ENCODE measurements at places on chromosomes 7 and 10. TPM values are rescaled to one million over a fixed set of nuclear protein-coding genes. Genes with fewer than 3 reads are reported as not detected.

- peaks cover 26% of the 10 kb centered on the region for H3K27me3 ChIP-seq
- H3K36me3 ChIP-seq = no peaks in the 10 kb centered on the region
- no peak overlapping the region for H3K27ac ChIP-seq
- peaks cover 11% of the 10 kb centered on the region for H3K4me1 ChIP-seq
- DNase-seq = no peak
- H3K4me3 ChIP-seq = no peak overlapping the region
These were observed 1.1 kb upstream of the ICA1 start for GRCh38 chr7:8263048-8263447.

GRCh38 chr10:71597821-71598498 lies 121.6 kb downstream of the C10orf105 start:
- DNase-seq = peak; percentile 71
- H3K27ac ChIP-seq = no peak overlapping the region
- no peak overlapping the region for H3K4me3 ChIP-seq
- no peaks in the 10 kb centered on the region for H3K36me3 ChIP-seq

GRCh38 chr7:25770670-25771069 lies 381.3 kb upstream of the NFE2L3 start:
- H3K4me3 ChIP-seq = no peak overlapping the region
- DNase-seq = no peak
- H3K27ac ChIP-seq = no peak overlapping the region
- H3K4me1 ChIP-seq = no peaks in the 10 kb centered on the region
- no peaks in the 10 kb centered on the region for H3K27me3 ChIP-seq

GRCh38 chr10:104117839-104118323 lies 4.1 kb upstream of the SFR1 start:
- no peaks in the 10 kb centered on the region for H3K36me3 ChIP-seq
- no peaks in the 10 kb centered on the region for H3K27me3 ChIP-seq
- no peak for DNase-seq
- no peak overlapping the region for H3K4me3 ChIP-seq

DNA sequence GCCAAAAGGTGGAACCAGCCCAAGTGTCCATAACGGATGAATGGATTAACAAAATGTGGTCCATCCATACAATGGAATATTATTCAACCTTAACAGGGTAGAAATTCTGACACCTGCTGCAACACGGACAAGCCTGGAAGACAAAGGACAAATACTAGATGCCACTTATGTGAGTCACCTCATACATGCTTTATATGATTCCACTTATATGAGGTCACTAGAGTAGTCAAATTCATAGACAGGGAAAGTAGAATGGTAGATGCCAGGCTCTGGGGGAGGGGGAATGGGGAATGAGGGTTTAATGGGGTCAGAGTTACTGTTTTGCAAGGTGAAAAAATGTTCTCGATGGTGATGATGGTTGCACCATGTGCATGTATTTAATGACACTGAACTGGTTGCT lies 34.0 kb upstream of the CYTH3 start:
- no peak for DNase-seq
- H3K4me1 ChIP-seq = no peaks in the 10 kb centered on the region
- no peaks in the 10 kb centered on the region for H3K36me3 ChIP-seq
- H3K4me3 ChIP-seq = no peak overlapping the region
- no peak overlapping the region for H3K27ac ChIP-seq

GRCh38 chr10:71223347-71224058 lies 11.1 kb downstream of the UNC5B start:
- H3K4me1 ChIP-seq = no peaks in the 10 kb centered on the region
- H3K27ac ChIP-seq = no peak overlapping the region
- no peak for DNase-seq
- no peak overlapping the region for H3K4me3 ChIP-seq
- H3K36me3 ChIP-seq = no peaks in the 10 kb centered on the region
- no peaks in the 10 kb centered on the region for H3K27me3 ChIP-seq

GRCh38 chr10:132151286-132151950 lies 35.3 kb upstream of the DPYSL4 start:
- H3K27me3 ChIP-seq = no peaks in the 10 kb centered on the region
- H3K4me1 ChIP-seq = no peaks in the 10 kb centered on the region
- H3K36me3 ChIP-seq = no peaks in the 10 kb centered on the region
- H3K4me3 ChIP-seq = no peak overlapping the region
- DNase-seq = no peak

- H3K27me3 ChIP-seq = no peaks in the 10 kb centered on the region
- H3K4me1 ChIP-seq = peaks cover 8% of the 10 kb centered on the region
- no peak overlapping the region for H3K4me3 ChIP-seq
- no peak for DNase-seq
These were observed 32.4 kb downstream of the WBP1L start for GRCh38 chr10:102775935-102776669.

DNA sequence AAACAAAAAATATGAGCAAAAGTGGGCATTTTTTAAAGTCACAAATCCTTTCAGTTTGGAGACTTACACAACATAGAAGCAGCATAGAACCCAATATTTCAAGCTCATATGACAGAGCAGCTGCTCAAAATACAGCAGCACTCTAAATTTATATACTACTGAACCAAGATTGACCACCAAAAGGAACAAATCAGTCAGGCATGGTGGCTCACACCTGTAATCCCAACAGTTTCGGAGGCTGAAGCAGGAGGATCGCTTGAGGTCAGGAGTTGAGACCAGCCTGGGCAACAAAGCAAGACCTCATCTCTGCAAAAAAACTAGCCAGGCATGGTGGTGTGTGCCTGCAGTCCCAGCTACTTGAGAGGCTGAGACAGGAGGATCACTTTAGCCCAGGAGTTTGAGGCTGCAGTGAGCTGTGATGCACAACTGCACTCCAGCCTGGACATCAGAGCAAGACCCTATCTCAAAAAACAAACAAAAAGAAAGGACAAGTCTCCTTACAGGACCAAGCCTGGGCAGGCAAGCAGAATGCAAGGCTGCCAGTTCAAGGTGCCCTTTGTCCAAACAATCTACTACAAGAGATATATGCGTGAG lies 40.0 kb downstream of the PARD3 start:
- no peaks in the 10 kb centered on the region for H3K36me3 ChIP-seq
- no peak overlapping the region for H3K27ac ChIP-seq
- no peaks in the 10 kb centered on the region for H3K4me1 ChIP-seq
- no peak overlapping the region for H3K4me3 ChIP-seq
- H3K27me3 ChIP-seq = no peaks in the 10 kb centered on the region

- no peak for DNase-seq
- H3K4me1 ChIP-seq = no peaks in the 10 kb centered on the region
- H3K36me3 ChIP-seq = peaks cover 4% of the 10 kb centered on the region
These were observed 15.4 kb downstream of the TFAM start for GRCh38 chr10:58400609-58401008.

DNA sequence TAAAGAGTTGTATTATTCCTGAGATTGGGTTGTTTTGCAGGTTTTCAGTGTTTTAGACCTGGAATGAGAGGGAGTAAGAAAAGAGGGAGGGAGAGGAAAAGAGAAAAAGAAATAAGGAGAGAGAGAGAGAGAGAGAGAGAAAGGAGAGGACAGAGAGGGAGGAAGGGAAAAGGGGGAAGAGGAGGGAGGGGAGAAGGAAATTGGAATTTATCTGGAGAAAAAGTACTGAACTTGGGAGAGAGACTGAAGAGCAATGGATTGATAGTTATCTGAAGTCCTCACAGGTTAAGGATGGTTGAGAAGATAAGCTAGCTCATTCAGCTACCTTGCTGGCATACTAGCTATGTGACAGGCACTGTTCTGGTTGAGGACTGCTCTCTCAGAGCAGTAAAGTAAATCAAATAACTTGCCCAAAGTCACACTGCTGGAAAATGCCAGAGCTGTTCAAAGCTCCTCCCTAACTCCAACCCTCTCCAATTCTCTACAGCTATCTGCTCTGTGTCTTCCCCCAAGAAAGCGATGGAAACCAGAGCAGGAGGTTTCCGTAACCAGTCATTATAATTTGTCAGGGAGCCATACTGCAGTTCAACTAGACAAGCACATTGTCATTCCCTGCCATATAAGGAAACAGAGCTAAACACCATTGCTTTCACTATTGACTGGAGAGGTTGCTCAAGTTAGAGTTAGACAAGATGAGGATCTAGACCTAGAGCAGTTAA lies 10.7 kb downstream of the CALD1 start:
- H3K27ac ChIP-seq = no peak overlapping the region
- no peak overlapping the region for H3K4me3 ChIP-seq
- H3K27me3 ChIP-seq = no peaks in the 10 kb centered on the region
- DNase-seq = no peak

- no peak for DNase-seq
- H3K27me3 ChIP-seq = no peaks in the 10 kb centered on the region
- H3K4me1 ChIP-seq = no peaks in the 10 kb centered on the region
- no peak overlapping the region for H3K27ac ChIP-seq
- H3K4me3 ChIP-seq = no peak overlapping the region
- no peaks in the 10 kb centered on the region for H3K36me3 ChIP-seq
These were observed 3.6 kb downstream of the PRSS37 start for GRCh38 chr7:141837683-141838082.

DNA sequence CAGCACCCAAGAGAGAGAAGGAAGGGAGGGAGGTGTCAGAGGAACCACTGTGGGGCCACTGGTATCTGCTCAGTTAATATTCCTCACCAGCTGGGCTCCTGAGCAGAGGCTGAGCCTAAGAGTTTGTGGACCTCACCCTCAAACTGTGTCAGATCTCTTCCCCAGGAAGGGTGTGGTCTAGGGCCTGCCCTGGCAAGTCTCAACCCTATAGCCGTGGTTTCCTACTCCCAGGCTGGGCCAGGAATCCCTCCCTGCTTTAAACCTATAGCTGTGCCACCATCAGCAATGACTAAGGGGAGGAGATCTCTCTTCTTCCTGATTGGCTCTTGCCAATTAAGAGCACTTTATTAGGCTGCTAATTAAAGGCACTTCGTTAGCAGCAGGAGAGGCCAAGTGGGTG lies 29.9 kb downstream of the POLL start:
- H3K36me3 ChIP-seq = no peaks in the 10 kb centered on the region
- H3K27me3 ChIP-seq = no peaks in the 10 kb centered on the region
- no peak overlapping the region for H3K4me3 ChIP-seq
- no peak overlapping the region for H3K27ac ChIP-seq
- DNase-seq = no peak

Gene FBXW4
- total RNA-seq = 97.2 TPM

Gene AOC1
- not detected for total RNA-seq

Gene GIMAP5
- total RNA-seq = 0.27 TPM

Gene HABP2
- 0.10 TPM for total RNA-seq

Gene SPDYE2
- total RNA-seq = 0.47 TPM

Gene AGBL3
- total RNA-seq = 11.1 TPM

Gene C10orf67
- total RNA-seq = not detected

Gene CALHM3
- not detected for total RNA-seq

Gene OR13A1
- total RNA-seq = 2.3 TPM

Gene FAM24B
- total RNA-seq = 11.7 TPM

Gene GRID2IP
- 1.7 TPM for total RNA-seq
